ENCODE measurements at places on chromosomes 5 and 9.

GRCh38 chr5:173627860-173628392, 11.5 kb upstream of the BOD1 start:
- DNase-seq, result no peak

DNA sequence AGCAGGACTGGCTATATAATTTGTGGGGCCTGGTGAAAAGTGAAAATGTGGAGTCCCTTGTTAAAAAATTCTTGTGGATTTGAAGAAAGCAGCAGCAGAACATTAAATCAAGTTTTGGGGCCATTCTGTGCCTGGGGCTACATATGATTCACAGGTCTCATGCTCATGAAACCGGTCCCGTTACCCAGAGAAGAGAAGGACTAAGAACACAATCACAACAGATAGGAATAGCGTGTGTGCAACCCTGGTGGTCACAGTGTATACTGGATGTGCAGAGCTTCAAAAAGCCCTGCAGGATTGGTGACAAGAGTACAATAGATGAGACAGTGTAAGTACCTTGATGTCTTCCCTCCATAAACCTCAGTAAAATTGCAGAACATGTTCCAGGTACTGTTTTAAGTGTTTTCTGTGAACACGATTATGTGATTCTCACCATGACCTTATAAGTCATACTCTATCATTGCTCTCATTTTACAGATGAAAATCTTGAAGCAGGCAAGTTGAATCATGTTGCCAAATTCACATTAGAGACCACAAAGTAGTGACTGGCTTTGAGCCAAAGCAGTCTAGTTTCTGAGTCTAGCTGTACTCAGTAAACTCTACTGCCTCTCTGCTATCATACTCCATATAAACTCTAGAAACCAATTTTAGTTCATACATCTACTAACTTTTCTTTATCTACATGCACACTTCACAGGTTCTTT, 636.5 kb downstream of the TAF11L14 start:
- no peak for DNase-seq

- no peak for DNase-seq
Observed at GRCh38 chr5:132093271-132093670, 19.7 kb downstream of the CSF2 start.

DNA sequence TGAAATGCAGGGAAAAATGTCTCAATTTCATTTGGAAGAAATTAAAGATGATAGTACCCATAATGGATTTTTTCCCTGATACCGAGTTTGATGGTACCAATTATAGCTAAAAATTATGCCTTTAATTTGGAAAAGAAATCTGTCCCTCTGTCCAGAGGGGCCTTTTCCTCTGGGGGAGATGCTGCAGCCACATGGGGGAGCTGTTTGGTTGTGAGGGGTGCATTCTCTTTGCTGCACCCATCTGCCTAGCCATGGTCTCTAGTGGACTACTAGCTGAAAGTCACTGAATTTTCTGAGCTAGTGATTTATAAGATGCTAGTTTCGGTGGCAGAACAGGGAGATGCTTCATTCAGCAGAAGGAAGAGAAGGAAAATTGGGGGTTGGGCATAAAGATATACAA, 9.6 kb downstream of the SEC61B start:
- peak; percentile 16 for DNase-seq

DNA sequence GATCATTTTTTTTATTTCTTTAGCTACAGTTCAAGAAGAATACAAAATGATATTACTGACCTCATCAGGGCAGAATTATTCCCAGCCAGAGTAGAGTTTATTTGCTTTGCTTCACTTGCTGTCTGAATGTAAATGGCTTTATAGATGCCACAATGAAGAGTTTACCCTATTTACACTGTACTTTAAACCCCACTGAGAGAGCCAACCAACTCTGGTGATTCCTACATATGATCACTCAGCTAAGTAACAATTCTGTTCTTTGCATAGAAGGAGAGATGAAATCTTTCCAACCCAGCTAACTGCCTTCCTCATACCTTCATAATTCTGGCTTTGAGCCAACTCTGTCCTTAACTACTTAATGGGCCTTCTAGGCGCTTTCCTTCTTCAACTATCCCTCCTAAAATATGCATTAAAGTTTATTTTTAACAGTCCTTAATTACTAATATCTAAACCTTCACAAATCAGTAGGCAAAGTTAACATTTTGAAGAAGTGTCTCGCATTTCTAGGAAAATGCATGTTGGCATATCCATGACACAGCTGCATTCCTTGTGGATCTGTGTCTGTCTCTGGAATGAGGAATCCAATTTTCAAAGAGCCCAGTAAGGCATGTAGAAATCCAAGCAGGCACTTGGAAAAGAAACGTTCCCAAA, 284.8 kb upstream of the GRAMD2B start:
- DNase-seq, result no peak

DNA sequence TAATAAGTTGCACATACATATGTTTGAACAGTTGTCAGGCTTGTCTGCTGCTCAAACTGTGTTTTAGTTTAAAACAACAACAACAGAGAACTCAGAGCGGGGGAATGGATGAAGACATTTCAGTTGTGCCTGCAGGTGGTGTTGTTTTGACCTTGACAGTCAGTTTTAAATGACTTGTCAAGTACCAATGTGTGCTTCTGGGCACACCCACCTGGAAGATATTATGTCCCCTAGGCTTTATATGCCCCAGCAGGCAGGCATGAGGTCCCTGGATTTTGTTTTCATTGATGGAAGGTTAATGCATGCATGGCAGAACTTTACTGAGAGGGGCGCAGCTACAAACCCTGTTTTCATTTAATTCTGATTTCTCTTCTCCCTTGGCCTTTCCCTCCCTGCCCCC, 84.6 kb downstream of the AOPEP start:
- no peak for DNase-seq

- no peak for DNase-seq
Observed at GRCh38 chr5:144135113-144135762, 35.2 kb downstream of the YIPF5 start.

DNA sequence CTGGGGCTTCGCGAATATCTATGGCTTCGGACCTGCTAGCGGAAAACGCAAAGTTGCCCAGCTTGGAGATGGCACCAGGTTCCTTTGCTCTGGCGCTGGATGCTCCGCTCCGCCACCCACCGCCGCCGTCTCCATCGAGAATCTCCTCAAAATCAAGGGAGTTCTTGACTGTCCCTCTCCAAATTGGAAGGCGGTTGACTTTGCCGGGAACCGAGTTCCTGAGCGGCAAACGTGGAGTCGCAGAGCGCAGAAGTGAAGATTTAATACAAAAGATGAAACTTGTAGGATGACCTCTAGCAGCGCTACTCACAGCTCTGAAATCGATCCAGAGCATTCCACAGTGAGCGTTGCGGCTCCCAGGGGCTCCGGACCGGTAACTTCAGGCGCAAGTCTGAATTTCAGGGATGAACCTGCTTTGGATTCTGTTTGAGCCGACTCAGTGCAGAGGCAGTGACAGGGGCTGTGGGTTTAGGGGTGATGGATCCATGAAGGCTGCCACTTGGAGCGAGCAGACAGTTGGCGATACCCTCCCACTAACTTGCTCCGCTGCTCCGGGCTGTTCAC, 1641.5 kb upstream of the C9orf72 start:
- DNase-seq, result no peak

GRCh38 chr9:90953805-90954204, 152.2 kb downstream of the SYK start:
- DNase-seq, result no peak

- no peak for DNase-seq
Observed at GRCh38 chr9:128494108-128494745, 10.3 kb upstream of the GLE1 start.

DNA sequence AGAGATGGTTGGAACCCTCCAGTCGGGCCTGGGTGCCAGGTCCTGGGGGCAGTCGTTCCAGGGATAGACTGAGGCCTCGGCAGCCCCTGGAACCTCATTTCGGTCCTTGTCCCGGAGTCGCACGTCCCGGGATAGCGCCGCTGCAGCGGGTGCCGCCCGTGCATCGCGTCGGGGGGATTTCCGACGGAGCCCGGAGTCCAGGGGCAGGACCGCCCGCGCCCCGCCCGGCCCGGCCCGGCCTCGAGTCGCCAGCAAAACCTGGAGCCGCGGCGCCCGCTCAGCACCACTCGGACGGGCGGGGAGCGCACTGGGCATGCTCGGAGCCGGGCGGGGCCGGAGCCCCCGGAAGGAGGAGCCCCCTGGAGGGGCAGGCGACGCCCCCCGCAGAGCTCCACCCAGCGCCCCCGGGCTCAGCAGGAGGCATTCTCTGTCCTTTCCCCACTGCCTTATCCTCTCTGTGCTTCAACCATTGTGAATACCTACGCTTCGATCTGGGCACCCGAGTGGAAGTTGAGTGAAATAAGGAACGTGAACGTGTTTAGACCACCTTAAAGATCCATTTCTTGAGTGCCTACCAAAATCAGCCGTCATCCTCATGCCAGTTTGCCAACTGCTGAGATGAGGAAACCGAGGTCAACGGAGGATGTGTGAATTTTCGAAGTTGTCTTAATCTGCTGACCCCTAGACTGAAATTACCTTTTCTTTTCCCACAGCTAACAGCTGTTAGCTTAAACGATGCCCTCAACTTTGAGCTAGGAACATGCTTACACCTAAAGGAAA, 1.7 kb upstream of the PTPN3 start:
- DNase-seq, result no peak

DNA sequence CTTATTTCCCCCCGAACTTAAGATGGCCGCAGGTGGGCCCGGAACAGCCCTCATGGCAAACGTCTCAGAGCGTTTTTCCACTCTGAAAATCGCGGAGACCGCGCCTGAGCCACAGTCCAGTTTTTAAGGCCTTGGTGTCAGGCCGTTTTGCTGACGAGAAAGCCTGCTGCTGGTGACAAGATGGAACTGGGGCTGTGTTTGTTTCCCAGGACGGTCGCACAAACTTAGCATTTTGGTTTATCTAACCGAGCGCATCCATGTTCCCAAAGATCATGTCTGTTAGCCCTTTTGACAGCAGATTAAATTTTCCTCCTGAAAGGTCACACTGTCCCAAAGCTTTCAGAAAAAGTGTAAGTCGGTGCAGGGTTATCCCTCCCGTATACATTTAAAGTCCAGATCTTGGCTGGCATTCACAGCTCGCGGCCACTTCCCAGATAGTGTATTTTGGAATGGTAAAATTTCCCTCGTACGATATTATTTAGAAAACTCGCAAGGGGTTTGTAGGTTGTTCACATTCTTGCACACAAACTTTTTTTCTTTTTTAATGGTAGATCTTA, 812 bp downstream of the SREK1 start:
- DNase-seq, result no peak

GRCh38 chr9:1879501-1879900, 135.6 kb upstream of the SMARCA2 start:
- no peak for DNase-seq

- no peak for DNase-seq
Observed at GRCh38 chr5:33840927-33841547, 50.8 kb downstream of the ADAMTS12 start.

- DNase-seq, result no peak
Observed at GRCh38 chr5:174825587-174825986, 101.2 kb downstream of the MSX2 start.

DNA sequence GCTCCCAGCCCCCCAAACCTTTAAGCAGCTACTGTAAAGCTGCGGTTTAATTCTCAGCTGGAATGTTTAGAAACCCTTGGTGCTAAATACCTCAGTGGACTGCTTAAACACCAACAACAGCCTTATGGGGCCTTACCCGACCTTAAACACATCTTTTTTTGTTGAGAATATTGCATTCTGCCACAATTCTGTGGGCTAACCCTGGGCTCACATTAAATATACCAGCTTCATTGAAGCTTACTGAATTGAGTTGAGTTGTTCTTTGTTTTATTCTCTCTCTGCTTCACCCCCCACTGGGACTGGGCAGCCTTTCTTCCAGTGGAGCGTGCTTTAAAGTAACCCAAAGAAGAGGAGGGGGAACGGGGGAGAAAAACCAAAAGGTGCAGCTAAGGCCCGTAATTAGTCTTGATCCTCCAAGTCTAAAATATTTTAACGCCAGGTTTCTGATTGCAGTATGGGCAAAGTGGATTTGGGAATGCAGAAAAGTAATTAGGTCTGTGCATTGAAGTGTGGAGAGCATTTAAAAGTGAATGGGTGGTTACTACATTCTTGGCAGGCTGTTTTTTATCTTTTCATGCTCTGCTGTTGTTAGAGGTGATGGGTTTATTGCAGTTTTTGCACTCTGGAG, 281.2 kb downstream of the NR2F1-AS1 start:
- DNase-seq, result no peak

- no peak for DNase-seq
Observed at GRCh38 chr9:128972956-128973355, 25.5 kb downstream of the NUP188 start.

- no peak for DNase-seq
Observed at GRCh38 chr9:116594547-116594946, 92.6 kb upstream of the TRIM32 start.

- no peak for DNase-seq
Observed at GRCh38 chr5:148085977-148086705, 22.4 kb downstream of the SPINK5 start.

GRCh38 chr5:73280386-73280785, 107.4 kb downstream of the TMEM174 start:
- DNase-seq, result no peak

DNA sequence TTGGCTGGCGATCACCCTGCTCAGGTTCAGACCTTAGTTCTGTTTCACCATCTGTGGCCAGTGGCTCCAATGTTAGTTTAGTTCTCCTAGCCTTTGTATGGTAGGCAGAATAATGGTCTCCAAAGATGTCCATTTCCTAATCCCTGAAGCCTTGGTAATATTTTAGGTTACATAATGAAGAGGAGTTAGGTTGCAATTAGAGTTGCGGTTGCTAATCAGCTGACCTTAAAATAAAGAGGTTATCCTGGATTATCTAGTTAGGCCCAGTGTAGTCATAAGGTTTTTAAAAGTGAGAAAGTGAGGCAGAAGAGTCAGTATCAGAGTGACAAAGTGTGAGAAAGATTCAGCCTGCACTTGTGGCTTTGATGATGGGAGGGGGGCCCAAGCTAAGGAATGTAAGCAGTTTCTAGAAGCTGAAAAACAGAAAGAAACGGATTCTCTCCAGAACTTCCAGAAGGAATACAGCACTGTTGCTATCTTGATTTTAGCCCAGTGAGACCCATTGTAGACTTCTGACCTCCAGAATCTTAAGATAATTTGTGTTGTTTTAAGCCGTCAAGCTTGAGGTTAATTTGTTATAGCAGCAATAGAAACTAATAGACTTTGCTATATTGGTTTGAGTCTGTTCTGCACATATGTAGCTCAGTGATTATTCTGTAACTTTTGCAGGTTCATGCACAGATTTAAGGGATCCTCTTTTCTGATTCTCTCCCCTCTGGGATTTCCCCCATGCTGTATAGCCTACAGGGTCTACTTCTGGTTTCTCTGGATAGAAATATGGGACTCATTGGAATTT, 21.6 kb downstream of the LNPEP start:
- DNase-seq, result no peak
